ENCODE measurements at places on chromosomes 3 and 15.

GRCh38 chr15:60325905-60326304 lies 71.9 kb downstream of the ANXA2 start:
- no peaks in the 10 kb centered on the region for H3K36me3 ChIP-seq
- no peaks in the 10 kb centered on the region for H3K4me1 ChIP-seq
- H3K27me3 ChIP-seq: no peaks in the 10 kb centered on the region
- DNase-seq: no peak
- H3K4me3 ChIP-seq: no peak overlapping the region

GRCh38 chr15:66644869-66645268 lies 57.2 kb upstream of the SMAD6 start:
- H3K4me1 ChIP-seq: no peaks in the 10 kb centered on the region
- no peak overlapping the region for H3K4me3 ChIP-seq
- H3K27ac ChIP-seq: peak overlapping the region; percentile 16
- no peaks in the 10 kb centered on the region for H3K27me3 ChIP-seq

- no peak overlapping the region for H3K27ac ChIP-seq
- no peak overlapping the region for H3K4me3 ChIP-seq
- no peaks in the 10 kb centered on the region for H3K4me1 ChIP-seq
Measured at GRCh38 chr15:72861354-72861910, 77.9 kb upstream of the ADPGK start.

- H3K27ac ChIP-seq: no peak overlapping the region
- no peaks in the 10 kb centered on the region for H3K4me1 ChIP-seq
- peaks cover 79% of the 10 kb centered on the region for H3K36me3 ChIP-seq
- DNase-seq: no peak
- no peaks in the 10 kb centered on the region for H3K27me3 ChIP-seq
Measured at GRCh38 chr15:59199626-59200465, 6.8 kb upstream of the LDHAL6B start.

DNA sequence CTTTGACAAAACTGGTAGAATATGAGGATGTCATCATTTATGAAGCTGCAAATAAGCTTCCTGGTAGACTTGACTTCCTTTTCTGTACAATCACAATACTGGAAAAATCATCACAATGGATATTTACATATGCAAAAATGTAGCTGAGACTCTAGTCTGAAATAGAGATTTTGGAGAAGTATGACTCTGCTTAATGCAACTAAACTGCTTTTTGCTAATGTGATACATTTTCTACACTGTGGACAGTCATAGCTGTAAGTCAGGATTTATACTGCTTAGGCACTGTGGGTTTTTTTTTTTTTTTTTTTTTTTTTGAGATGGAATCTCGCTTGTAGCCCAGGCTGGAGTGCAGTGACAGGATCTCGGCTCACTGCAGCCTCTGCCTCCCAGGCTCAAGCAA lies 34.5 kb upstream of the ST3GAL6 start:
- no peaks in the 10 kb centered on the region for H3K27me3 ChIP-seq
- no peak for DNase-seq
- no peaks in the 10 kb centered on the region for H3K4me1 ChIP-seq
- no peaks in the 10 kb centered on the region for H3K36me3 ChIP-seq

DNA sequence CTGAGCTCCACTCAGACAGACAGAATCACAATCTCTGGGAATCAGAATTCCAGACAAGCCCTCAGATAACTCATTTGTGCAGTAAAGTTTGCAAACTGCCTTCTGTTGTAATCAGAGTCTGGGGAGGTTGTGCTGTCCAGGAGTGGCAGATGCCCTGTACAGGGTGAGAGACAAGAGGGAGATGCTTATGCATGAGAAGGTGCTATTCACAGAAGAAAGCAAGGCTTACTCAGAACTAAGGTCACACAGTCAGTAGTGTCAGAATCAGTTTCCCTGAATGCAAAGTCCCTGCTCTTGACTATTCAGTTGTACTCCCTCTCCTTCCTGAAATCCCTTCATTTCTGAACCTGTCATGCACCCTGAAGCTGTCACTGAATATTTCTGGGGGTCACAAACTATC lies 43.7 kb downstream of the SRPRB start:
- H3K27ac ChIP-seq: no peak overlapping the region
- no peak overlapping the region for H3K4me3 ChIP-seq
- no peaks in the 10 kb centered on the region for H3K36me3 ChIP-seq
- no peaks in the 10 kb centered on the region for H3K4me1 ChIP-seq

DNA sequence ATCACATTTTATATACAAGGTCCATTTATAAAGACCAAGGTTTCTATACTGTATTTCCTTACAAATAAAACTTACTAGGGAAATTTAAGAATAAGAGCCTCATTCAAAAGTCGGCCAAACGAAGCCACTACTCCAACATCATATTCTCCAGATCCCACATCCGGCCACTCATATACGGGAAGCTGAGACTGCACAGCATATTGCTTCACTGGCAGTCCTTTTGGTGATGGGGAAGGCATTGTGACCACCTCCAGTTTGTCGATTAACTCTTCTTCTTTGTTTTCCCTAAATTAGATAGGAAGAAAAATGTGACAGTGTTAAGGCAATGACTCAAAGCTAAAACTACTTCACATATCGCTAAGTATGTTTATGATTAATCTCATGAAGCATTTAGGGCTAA lies 2.7 kb downstream of the MTFMT start:
- peaks cover 44% of the 10 kb centered on the region for H3K36me3 ChIP-seq
- peaks cover 16% of the 10 kb centered on the region for H3K4me1 ChIP-seq

GRCh38 chr3:132245552-132246142 lies 71.6 kb upstream of the ACP3 start:
- H3K36me3 ChIP-seq: no peaks in the 10 kb centered on the region
- no peaks in the 10 kb centered on the region for H3K4me1 ChIP-seq
- no peaks in the 10 kb centered on the region for H3K27me3 ChIP-seq
- no peak overlapping the region for H3K27ac ChIP-seq
- no peak for DNase-seq

GRCh38 chr3:127663151-127663550 lies 9.6 kb upstream of the ABTB1 start:
- no peaks in the 10 kb centered on the region for H3K4me1 ChIP-seq
- no peak overlapping the region for H3K27ac ChIP-seq
- no peak for DNase-seq
- H3K27me3 ChIP-seq: no peaks in the 10 kb centered on the region
- H3K36me3 ChIP-seq: no peaks in the 10 kb centered on the region
